ENCODE measurements at places on chromosomes 6 and 20.

DNA sequence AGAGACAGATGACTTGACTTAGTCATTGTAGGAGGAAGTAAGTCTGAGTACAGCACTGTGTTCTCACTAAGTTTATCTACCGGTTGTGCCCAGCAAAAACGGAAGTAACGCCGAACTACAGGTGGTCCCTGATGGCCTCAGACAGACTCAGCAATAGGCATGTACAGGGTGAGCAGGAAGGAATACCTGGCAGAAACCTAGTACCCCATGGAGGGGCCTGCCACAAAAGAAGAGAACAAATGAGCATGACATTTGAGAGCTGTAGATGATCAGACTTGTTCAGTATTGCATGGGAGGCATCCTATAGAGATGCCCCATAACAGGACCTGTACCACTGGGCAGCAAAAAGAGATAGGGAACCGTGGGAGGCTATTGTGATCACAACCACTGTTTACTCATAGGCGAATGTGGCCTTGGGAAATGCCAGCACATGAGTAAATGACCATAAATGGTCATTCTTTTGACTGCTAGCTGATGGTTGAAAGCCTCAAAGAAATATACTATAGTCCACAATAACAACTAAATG lies 106.4 kb upstream of the TAB2 start:
- DNase-seq: no peak

GRCh38 chr6:21091411-21091810 lies 502.1 kb upstream of the SOX4 start:
- no peak for DNase-seq

DNA sequence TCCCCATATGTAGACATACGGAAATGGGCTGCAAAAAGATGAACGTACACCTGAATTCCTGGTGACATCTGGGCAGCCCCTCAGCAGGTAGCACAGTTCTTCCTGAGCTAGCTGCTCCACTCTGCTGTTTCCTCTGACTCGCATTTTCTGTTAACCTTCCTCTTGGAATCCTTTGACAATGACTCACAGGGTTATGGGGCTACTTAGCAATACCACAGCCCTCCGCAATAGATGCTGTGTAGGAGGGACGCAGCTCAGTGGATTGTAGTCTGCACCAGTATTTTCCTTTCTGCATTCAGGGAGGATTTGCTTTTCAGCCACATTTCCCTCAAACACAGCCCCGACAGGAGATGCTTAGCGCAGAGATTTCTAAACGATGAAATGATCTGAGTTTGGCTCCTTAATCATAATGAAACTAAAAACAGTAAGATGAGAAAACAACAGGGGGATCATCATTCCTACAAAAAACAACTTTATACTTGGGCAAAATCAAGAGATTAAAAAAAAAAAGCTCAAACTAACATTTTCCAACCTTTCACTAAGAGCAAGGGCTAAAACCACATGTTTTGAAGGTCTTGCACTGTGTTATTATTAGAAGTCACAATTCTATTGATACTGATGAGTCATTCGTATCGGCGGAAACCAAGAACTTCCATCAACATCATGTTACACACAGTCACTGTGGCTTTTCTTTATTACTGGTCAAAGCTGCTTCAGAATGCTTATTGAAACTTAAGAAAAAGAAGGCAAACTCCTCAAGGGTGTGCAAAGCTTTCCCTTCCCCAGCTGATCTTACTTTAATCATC lies 12.2 kb downstream of the BACH2 start:
- DNase-seq: peak; percentile 16

DNA sequence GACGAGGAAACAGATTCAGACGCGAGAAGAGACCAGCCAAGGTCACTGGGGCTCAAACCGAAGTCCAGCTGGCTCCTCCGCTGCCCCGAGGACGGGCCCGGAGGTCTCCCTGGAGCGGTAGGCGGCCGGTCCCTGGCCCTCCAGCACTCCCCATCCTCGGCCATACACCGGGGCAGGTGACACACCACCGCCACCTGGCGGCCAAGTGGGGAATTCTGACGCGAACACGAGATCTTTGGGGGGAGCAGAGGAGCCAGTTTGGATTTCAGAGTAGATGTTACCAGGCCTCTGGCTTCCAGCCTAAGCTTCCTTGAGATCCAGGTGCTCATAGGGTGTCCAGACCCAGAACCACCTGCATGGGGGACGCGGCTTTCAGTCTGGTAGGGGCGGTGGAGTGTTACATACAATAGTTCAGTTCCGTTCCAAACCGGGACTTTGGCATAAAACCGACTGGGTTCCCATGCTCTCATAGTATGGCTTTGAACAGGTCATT lies 16.1 kb downstream of the BPIFB1 start:
- peak; percentile 63 for DNase-seq

DNA sequence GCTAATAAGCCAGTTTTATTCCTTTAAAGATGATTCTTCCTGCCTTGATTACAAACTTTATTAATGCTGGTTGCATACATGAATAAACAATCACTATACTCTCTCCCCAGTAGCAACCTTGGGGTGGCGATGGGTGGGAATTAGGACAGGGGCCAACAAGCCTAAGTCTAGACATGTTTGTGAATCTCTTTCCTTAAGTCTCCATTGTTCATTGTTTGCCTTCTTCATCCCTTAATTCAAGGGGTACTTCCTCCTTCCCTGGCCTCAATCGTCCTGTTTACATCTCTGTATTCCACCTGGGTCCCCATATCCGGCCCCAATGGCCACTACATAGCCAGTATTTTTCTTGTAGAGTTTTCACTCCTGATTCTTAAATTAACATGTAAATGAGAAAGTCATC lies 66.0 kb downstream of the ARHGAP18 start:
- DNase-seq: no peak

GRCh38 chr20:56631318-56631989 lies 2.3 kb downstream of the TFAP2C start:
- no peak for DNase-seq

DNA sequence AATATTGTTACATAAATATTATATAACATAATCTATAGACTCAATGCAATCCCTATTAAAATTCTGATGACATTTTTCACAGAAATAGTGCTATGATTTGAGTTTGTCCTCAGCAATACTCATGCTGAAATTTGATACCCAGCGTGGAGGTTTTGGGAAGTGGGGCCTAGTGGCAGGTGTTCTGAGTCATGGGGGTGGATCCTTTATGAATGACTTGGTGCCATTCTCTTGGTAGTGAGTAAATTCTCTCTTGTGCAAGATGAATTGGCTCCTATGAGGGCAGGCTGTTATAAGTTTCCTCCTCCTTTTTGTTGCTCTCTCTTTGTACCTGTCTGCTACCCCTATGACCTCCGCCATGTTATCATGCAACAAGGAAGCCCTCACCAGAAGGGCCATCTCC lies 65.8 kb downstream of the SHPRH start:
- DNase-seq: no peak

- no peak for DNase-seq
Measured at GRCh38 chr6:47455533-47456209, 21.9 kb upstream of the CD2AP start.

GRCh38 chr20:826695-827323 lies 6.7 kb upstream of the FAM110A start:
- no peak for DNase-seq

- no peak for DNase-seq
Measured at GRCh38 chr6:166121726-166122125, 45.9 kb downstream of the TBXT start.

- DNase-seq: no peak
Measured at GRCh38 chr6:104531646-104532045, 328.1 kb downstream of the HACE1 start.

GRCh38 chr6:131868836-131869235 lies 61.0 kb downstream of the ENPP1 start:
- no peak for DNase-seq

DNA sequence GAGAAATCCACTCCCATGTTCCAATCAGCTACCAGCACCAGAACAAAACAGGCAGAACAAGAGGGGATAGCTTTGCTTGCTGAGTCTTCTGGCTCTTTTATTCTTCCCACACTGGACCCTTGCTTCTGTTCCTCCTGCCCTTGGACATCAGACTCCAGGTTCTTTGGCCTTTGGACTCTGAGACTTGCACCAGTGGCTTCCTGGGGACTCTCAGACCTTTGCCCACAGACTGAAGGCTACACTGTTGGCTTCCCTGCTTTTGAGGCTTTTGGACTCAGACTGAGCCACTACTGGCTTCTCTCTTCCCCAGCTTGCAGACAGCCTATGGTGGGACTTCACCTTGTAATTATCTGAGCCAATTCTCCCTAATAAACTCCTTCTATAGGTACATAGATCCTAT lies 142.4 kb upstream of the RIN2 start:
- DNase-seq: no peak

DNA sequence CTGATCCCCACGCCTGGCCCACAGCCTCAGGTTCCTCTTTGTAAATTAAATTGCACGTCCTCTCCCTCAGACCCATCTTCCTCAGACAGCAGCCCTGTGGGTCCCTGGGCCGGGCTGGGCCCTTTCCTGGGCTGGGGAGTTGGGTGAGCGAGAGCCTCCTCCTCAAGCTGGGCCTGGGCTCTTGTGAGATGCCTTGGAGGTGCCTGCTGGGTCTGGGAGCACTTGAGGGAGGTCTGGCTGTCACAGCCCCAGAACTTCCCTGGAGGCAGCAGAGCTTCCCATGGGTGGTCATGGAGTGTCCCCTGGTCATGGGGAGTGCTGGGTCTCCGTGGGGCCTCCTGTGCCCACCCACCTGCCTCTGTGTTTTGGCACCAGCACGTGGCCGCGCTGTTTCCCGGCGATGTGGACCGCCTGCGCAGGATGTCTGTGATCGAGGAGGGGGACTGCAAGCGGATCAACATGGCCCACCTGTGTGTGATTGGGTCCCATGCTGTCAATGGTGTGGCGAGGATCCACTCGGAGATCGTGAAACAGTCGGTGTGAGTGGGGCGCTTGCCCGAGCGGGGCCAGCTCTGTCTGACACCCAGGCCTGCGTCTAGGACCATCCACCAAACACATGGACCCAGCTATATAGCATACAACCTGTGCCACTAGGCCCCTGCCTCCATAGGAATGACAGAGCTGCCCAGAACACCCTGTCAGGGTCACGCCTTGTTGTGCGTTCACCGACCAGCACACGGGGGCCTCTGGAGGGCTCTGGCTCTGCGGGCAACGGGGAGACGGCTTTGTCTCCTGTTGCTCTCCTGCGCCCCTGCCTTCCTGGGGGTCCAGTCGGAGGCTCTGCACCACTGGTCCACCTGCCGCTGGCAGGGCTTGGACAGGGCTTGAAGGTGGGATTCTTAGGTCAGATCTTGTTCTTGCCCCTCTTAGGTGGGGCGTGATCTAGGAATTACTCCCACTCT lies 33.0 kb downstream of the PYGB start:
- no peak for DNase-seq

DNA sequence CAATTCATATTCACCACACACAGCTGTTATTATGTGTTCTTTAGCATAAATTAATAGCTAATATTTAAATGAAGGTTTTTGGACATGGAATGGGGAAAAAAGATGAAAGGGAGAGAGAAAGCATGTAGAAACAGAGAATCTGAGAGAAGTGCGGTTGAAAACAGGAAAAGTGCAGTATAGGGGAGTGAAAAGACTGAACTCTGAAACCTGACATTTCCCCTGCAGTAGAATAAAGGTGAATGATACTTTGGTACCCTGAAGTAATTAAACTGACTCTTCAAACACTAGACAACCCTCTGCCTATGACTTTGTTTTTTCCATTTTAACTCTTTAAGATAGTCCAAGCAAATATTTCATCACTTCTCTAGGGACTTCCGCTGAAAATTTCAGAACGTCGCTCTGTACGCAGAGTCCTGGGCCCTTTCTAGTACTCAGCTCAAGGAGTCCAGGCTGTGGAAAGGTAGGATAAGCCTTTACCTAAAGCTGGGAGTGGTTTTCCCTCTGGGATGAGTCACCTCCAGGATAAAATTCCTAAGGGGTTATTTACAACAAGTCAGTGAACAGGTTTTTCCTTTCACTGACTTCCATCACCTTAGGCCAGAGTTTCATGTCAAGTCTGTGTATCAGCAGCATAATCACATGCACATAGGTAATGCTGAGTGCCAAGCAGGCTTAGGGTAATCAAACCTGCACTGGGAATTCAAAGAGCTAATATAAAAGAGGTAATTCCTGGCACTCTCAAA lies 614.5 kb downstream of the PKHD1 start:
- DNase-seq: no peak

DNA sequence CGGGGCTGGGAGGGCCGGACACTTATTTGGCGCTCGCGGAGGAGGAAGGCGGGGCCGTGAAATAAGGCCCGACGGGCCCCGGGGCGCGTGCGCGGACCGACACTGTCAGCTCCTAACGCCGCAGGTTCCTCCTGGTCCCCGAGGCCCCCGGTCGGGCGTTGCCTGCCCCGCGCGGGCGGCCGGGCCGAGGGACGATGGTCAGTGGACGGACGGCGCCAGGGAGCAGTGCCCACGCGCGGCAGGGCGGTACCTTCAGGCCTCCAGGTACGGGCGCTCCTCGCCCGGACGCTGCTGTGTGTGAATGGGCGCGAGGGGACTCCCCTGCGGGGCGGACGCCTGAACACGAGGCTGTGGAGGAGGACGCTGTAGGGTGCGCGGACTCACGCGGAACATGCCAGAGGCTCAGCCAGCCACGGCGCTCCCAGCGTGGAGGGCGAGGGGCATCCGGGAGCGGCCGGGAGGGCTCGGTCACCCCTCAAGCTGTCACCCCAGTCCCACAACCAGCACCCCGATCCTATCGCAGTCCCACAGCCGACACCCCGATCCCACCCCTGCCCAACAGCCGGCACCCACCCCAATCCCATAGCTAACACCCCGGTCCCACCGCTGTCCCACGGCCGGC lies 339 bp upstream of the GMEB2 start:
- peak; percentile 87 for DNase-seq

- no peak for DNase-seq
Measured at GRCh38 chr6:136158971-136159370, 91.1 kb downstream of the MTFR2 start.

- DNase-seq: no peak
Measured at GRCh38 chr6:83862776-83863471, 3.4 kb downstream of the CYB5R4 start.

GRCh38 chr6:90387383-90387775 lies 90.7 kb upstream of the BACH2 start:
- DNase-seq: no peak

- no peak for DNase-seq
Measured at GRCh38 chr20:51888291-51888690, 86.0 kb upstream of the SALL4 start.

DNA sequence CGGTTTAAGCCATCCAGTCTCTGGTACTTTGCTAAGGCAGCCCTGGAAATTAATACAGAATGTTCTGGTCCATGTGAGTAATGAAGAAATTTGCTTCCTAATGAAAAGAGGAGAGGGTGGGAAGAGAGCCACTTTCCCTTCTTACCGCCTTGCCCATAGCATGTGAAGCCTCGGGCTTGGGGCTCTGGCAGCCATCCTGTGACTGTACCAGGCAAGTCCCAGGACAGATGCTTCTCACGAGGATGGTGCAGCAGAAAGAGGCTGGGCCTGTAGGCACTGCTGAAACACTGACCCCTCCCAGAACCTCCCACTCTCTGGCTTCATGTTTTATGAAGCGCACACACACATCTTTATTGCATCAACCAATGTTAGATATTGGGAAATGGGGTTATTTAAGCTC lies 74.8 kb downstream of the IYD start:
- no peak for DNase-seq

GRCh38 chr20:18224968-18225568 lies 63.3 kb upstream of the ZNF133 start:
- DNase-seq: no peak

GRCh38 chr6:134870677-134871498 lies 79.0 kb downstream of the ALDH8A1 start:
- DNase-seq: no peak
